ENCODE measurements at places on chromosomes 5 and 9.

DNA sequence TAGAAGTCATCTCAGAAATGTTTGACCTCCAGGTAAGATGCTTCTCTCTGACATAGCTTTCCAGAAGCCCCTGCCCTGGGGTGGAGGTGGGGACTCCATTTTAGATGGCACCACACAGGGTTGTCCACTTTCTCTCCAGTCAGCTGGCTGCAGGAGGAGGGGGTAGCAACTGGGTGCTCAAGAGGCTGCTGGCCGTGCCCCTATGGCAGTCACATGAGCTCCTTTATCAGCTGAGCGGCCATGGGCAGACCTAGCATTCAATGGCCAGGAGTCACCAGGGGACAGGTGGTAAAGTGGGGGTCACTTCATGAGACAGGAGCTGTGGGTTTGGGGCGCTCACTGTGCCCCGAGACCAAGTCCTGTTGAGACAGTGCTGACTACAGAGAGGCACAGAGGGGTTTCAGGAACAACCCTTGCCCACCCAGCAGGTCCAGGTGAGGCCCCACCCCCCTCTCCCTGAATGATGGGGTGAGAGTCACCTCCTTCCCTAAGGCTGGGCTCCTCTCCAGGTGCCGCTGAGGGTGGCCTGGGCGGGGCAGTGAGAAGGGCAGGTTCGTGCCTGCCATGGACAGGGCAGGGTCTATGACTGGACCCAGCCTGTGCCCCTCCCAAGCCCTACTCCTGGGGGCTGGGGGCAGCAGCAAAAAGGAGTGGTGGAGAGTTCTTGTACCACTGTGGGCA, 642 bp downstream of the CSF2 start:
- DNase-seq, result no peak

DNA sequence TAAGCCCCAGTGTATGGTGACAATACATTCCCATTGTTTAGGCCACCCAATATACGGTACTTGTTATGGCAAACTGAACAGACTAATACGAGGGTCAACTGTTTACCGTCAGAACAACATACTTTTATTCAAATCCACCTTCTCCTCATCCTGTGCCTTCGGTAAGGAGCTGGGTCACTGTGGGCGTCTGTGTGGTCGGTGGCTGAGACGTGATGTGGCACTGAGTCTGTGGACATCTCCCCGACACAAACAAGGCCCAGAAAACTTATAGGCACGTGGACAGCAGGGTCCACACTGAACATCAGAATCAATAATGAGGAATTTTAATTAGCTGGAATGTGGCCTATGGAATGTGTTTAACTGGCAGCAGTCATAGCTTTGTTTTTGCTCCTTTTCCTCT, 154.3 kb upstream of the IRX2 start:
- DNase-seq, result no peak

DNA sequence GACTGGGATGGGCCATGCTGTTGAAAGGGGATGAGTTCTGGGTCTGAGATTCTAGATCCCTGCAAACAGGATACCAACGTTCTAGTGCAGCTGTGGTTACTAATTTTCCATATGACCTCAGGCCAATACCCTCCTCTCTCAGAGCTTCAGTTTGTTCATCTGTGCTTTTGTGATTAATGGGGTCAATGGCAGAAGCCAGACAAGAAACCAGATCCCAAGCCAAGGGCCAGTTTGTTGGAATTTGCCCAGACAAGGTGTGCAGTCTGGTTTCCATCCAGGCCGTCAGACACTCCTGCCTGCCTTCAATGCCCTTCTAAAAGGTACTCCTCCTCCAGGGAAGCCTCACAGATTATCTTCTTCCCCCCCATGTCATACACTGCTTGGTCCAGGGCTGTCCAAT, 11.4 kb downstream of the MYORG start:
- DNase-seq, result no peak

GRCh38 chr5:63262185-63262981, 683.8 kb downstream of the LRRC70 start:
- no peak for DNase-seq

- no peak for DNase-seq
These were observed 21.3 kb downstream of the TLR4 start for GRCh38 chr9:117725426-117725887.

- DNase-seq, result no peak
These were observed 174.0 kb upstream of the DAB2 start for GRCh38 chr5:39598661-39599248.

GRCh38 chr5:17314907-17315471, 97.6 kb downstream of the BASP1 start:
- no peak for DNase-seq

- DNase-seq, result no peak
These were observed 995.8 kb upstream of the WWC1 start for GRCh38 chr5:167295681-167296005.

DNA sequence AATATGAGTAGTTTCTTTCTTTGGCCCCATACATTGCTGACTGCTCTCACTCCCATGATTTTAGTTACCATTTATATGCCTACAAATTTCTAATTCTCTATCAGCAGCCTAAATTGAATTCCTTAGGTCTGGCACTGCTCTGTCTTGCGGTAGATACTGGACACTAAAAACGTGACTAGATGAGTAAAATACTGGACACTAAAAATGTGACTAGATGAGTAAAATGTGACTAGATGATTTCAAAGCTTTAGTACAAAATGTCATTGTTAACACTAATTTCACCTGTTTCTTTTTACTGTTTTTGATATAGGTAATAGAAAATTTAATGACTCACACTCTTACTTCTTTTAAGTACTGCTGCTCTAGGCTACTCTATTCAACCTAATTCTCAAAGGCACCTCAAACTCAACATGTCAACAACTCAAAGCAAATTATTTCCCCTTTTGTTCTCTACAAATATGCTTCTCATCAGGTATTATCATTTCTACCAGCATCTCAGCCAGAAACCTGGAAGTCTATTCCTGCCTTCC, 31.4 kb upstream of the GOLGA1 start:
- no peak for DNase-seq

GRCh38 chr5:132234684-132235062, 7.0 kb upstream of the P4HA2 start:
- DNase-seq, result no peak

DNA sequence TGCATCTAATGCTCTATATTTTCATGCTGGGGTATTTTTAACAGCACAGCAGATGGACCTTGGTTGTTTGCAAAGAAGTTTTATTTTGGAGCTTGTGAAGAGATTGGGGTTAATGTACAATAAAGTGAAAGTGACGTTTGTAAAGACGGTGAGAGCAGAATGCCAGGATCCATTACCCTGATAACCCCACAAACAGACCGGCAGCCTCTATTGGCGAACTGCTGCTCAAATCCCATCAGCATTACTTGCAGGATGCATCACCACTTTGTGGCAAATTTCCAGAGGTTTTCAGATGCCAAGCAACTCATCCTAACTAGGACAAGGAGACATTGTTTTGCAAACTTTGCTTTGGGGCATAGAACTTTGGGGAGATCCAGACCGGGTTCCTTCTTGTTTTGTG, 383.3 kb upstream of the ZNF462 start:
- no peak for DNase-seq

- no peak for DNase-seq
These were observed 10.6 kb downstream of the IFNA1 start for GRCh38 chr9:21450733-21451394.

- no peak for DNase-seq
These were observed 460.0 kb downstream of the PSAT1 start for GRCh38 chr9:78756813-78757510.

- no peak for DNase-seq
These were observed 628.8 kb upstream of the RGMB start for GRCh38 chr5:98144710-98145109.

- no peak for DNase-seq
These were observed 93.2 kb downstream of the LIX1 start for GRCh38 chr5:97049175-97049574.

- no peak for DNase-seq
These were observed 1356.4 kb downstream of the EFNA5 start for GRCh38 chr5:106314221-106314824.

GRCh38 chr5:61949054-61949678, 356.8 kb upstream of the KIF2A start:
- no peak for DNase-seq

DNA sequence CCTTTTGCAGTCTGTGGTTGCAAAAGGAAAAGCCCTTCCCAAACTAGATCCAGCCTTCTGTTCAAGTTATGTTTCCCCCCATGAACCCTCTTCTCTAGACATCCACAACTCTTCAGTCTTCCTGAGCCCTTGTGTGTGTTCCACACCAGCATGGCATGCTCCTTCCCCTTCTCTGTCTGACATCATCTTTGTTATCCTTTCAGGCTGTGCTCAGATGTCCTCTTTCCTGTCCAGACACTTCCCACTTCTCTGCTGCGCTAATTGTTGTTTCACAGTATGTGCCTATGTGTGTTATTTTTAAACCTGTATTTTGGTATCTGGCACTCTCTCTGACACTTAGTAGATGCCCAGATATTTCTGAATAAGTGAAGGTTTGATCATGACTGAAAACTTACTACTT, 38.2 kb downstream of the FOCAD start:
- no peak for DNase-seq

DNA sequence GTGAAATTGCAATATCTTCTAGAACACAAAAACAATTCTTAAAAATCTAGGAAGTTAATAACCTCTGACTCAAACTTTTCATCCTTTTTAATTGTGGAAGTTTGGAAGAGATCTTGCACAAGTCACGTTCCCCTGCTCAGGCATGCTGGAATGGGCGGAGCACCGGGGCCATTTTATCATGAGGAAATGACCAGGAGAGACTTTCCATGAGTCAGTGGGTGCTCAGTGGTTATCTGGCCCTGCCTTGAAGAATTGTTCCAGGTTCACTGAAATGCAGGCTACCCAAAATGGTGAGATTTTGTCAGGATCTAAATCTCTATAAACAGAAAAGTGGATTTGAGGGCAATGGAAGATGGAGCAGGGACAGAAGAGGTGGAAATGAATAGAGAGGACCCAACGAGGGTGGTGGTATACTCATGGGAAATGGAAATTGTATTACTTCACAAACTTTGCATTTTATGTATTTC, 61.2 kb downstream of the FYB1 start:
- DNase-seq, result no peak

- DNase-seq, result no peak
These were observed 400.2 kb upstream of the IRX4 start for GRCh38 chr5:2282893-2283292.

DNA sequence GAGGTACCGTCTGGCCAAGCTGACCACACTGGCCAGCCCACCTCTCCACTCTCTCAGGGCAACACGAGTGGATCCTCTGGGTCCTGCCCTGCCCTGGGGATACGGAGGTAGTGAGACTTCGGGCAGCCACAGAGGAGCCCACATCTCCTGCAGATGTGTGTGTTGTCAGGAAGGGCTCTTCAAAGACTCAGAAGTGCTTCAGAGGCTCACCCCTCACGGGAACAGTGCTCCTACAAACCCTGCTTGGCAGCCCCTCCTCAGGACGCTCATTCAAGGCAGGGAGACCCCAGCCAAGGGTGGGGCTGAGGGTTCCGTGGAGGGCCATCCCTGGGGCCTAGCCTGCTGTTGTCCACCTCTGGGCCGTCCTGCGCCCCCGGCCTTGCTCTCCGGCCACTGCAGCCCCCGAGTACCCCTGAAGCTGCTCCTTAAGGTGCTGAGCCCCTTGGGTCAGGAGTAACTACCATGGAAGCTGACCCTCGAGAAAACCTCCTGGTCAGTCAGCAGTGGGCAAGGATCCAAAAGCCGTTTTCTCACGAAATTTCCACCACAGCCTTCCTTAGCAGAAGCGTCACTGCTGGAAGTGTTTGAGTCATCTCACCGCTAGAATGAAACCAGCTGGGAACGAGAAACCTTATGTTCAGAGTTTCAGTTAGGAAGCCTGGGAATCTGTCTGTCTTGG, 23.2 kb upstream of the LRRC14B start:
- no peak for DNase-seq

DNA sequence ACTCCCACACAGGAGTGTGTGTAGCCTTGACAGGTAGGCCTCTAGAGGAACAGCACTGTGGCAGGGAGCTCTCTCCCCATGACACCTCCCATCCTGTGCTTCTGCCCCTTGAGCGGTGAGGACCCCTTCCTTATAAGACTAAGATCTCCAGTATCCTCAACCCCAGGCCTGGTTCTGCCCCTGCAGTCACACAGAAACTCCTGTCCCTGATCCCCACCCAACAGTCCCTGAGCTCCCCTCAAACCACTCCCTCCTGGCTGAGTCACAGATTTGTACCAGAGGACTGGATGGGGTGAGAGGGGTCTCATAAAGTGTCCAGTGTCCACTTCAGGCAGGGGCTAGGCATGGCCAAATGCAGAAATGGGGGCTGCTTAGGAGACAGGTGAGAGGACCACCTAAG, 47.8 kb upstream of the CDKN2AIPNL start:
- no peak for DNase-seq

- no peak for DNase-seq
These were observed 169.8 kb downstream of the COL23A1 start for GRCh38 chr5:178420354-178420781.

DNA sequence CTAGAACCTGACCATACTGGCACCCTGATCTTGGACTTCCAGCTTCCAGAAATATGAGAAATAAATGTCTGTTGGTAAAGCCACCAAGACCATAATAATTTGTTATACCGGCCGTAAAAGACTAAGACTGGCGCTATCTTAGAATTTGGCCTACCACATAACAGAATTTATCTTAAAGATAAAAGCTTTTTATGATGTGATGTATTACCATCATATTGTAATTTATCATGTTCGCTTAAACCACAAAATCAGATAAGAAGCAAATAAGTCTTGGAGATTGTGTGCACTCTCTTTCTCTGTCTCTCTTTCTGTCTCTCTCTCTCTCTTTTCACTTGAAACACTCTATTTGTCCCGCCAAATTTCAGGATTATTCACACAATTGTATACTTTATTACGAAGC, 35.6 kb downstream of the FST start:
- DNase-seq, result no peak

DNA sequence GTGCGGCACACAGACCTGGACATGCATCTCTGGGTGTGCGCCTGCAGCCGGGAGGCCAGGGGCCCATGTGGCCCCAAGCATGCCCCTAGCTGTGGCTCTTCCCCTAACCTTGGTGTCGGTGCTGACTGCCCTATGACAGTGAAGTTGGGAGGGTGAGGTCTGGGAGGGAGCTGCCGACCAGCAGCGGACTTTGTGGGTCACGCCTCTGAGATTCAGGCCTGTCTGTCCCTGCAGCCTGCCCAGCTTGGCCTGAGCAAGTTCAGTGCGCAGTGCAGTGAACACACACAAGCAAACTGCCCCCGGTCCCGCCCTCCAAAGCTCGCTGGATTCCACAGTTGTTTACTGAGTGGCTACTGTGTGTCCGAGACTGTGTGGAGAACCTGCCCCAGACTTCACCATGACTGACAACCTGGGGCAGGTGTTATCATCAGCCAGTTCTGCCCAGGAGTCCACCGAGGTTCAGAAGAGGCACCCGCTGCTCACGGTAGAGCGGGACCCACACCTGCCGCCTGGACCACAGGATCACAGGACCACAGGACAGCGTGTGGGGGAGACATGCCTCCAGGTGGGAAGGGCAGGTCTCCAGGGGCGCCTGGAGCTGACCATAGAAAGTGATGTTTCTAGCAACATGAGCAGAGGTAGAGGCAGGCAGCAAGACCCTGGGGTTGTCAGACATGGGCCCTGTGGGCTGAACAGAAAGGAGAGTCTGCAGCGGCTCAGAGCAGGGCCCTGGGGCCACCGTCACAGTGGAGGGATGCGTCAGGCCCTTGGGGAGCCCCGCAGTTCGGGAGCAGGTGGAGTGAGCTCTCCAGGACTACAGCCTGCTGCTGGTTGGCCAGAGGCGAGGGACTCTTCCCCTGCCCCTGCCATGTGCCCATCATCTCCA, 105.1 kb downstream of the PHF2 start:
- no peak for DNase-seq

GRCh38 chr5:77329664-77330430, 119.4 kb downstream of the PDE8B start:
- no peak for DNase-seq
